Daoy (cell line): ENCODE measurements at places on chromosomes 3 and 15. TPM values are rescaled to one million over a fixed set of nuclear protein-coding genes. Genes with fewer than 3 reads are reported as not detected.
A peak's percentile ranks its signal among the peaks of the same experiment; 100 is the strongest.

GRCh38 chr3:55605443-55606236 lies 118.5 kb upstream of the WNT5A start:
- DNase-seq: no peak

Gene TGM4
- 0.17 and 0.51 TPM in 2 replicates for total RNA-seq

- DNase-seq: peak; percentile 7
Measured at GRCh38 chr15:85499371-85499887, 119.0 kb downstream of the AKAP13 start.

- DNase-seq: no peak
Measured at GRCh38 chr3:152314677-152315353, 46.1 kb downstream of the MBNL1 start.

DNA sequence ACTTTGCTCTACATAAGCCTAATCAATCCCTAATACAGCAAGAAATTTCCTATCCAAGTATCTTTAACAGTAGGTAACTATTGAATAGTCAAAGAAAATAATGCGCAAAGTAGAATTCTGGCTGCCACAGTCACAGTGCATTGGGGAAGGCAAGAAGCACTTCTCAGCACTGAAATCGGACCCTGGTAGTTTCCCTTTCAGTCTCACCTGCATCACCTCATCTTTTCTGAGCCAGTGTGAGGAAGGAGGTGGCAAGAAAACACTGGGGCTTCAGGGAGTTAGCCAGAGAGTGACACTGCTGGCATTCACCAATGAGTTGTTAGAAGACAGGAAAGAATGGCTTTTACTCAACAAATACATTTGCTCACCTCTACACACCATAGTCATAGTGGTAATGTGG lies 8.3 kb downstream of the TRIM42 start:
- no peak for DNase-seq

DNA sequence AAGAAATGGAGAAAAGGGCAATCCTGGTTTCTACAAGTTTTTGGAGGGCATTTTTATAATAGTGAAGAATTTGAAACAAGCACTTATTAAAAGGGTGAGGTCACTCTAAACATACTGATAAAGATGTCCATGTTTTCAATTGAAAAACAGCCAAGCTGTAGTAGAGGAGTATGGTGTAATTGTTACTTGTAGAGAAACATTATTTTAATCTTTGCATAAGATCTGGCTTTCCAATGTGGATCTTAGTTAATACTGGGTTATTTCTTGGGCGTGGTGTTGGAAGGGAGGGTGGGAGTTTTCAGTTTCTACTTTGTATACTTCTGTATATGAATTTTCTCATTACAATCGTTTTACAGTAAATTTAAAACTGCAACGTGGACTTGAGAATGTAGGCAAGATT lies 22.8 kb downstream of the MORF4L1 start:
- DNase-seq: no peak

- no peak for DNase-seq
Measured at GRCh38 chr3:18556503-18557135, 131.5 kb upstream of the SATB1 start.

Gene FBXW12
- not detected in 2 replicates for total RNA-seq

Gene NEIL1
- not detected in 2 replicates for total RNA-seq

DNA sequence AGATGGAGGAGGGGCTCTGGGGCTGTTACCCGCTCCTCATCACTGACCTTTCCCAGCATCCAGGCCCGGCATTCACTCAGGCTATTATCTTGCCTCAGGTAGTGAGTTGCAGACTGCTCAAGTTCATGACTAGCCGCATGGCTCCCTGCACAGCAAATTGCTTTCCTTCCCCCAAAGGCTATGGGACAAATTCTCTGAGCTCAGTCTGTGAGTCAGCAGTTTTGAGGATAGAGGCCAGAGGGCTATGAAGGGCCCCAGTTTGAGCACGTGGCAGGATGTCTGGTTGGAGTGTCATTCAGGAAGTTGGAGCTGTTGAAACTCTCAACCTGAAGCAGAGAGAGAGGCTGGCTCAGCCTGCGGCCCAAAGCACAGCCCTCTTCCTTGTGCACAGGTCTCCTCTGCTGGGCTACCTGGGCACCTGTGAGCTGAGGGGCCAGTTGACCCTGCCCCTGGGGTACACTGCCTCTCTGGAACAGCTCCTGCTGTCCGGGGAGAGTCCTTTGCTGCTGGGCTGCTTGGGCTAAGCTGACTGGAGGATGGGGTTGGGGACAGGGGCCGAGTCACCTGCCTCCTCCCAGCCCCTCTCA lies 7.9 kb downstream of the FAH start:
- DNase-seq: peak; percentile 89

GRCh38 chr3:53516339-53516738 lies 21.9 kb downstream of the CACNA1D start:
- DNase-seq: no peak

- DNase-seq: no peak
Measured at GRCh38 chr15:57033715-57034439, 115.4 kb downstream of the TCF12 start.

GRCh38 chr3:70112751-70113150 lies 113.2 kb downstream of the SAMMSON start:
- DNase-seq: no peak

- DNase-seq: no peak
Measured at GRCh38 chr3:138567403-138567802, 26.7 kb downstream of the CEP70 start.

DNA sequence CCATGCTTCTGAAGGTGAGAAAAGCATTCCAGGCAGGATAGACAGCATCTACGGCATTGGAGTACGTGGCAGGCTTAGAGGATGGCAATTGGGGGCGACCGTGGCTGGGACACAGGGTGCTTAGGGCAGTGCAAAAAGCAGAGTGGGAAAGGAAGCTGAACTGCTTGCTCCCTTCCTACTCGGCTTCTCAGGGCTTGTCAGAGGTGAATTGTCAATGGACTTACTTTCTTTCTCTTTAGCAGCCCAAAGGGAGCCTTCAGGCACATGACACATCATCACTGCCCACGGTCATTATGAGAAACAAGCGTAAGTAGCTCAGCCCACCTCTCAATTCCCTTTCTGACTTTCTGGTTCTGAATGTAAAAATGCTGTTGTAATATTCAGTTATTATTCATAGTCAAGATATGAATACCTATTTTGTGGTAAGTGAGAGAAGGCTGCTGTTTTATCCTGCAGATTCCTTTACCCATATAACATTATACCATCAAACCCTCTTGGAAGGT lies 84.3 kb downstream of the KLHL25 start:
- no peak for DNase-seq

DNA sequence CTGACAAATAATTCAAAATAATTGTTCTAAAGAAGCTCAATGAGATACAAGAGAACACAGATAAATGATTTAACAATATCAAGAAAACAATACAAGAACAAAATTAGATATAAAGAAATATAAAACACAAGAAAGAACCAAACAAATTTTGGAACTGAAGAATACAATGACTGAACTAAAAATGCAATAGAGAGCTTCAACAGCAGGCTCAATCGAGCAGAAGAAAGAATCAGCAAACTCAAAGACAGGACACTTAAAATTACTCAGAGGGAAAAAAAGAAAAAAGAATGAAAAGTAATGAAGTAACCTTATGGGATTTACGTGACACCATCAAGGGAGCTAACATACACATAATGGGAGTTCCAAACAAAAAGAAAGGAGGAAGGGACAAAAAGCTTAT lies 32.1 kb downstream of the CCDC54 start:
- DNase-seq: no peak

DNA sequence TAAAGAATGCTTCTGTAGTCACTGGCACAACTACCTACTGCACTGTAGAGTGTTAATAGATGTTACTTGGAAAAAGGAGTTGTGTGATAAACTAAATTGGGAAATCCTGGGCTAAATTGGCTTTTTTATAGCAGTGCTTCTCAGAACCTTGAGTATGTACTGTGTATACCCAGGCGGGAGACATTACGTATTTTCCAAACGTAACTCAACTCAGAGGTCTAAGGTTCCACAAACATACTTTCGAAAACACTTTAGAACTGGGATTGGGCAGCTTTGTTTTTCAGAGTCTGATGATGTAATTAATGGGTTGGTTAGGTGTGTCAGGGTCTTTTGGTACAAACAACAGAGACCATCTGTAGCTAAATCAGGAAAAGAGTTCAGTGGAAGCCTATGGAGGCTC lies 53.5 kb upstream of the CHST2 start:
- DNase-seq: no peak

GRCh38 chr3:58198362-58198761 lies 12.4 kb downstream of the DNASE1L3 start:
- no peak for DNase-seq

GRCh38 chr15:49223536-49224274 lies 53.7 kb downstream of the GALK2 start:
- DNase-seq: no peak

- DNase-seq: peak; percentile 59
Measured at GRCh38 chr3:123773681-123774431, 110.3 kb downstream of the MYLK start.

DNA sequence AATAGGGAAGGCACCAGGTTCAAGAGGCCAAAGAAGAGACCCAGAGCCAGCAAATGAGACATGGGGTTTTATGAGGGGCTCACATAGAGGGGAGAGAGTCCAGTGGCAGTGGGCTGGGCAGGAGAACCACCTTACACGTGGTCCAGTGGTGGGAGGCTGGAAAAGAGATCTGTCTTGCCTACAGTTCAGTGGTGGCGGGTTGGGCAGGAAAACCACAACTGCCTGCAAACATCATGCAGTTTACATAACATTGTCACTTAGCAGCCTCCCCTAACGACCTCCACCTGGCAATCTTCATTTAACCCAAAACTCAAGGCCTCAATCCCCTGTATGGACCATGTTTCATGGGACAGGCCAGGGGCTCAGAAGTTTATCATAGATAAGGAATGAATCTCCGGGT lies 29.1 kb downstream of the CRYGS start:
- no peak for DNase-seq

Gene ITPR1
- 9.8 and 26.0 TPM in 2 replicates for total RNA-seq

- peak; percentile 4 for DNase-seq
Measured at GRCh38 chr3:36124118-36124796, 256.0 kb upstream of the STAC start.

GRCh38 chr15:33011976-33012375 lies 182.5 kb downstream of the FMN1 start:
- no peak for DNase-seq

GRCh38 chr3:102449341-102449740 lies 14.5 kb downstream of the ZPLD1 start:
- peak; percentile 51 for DNase-seq

DNA sequence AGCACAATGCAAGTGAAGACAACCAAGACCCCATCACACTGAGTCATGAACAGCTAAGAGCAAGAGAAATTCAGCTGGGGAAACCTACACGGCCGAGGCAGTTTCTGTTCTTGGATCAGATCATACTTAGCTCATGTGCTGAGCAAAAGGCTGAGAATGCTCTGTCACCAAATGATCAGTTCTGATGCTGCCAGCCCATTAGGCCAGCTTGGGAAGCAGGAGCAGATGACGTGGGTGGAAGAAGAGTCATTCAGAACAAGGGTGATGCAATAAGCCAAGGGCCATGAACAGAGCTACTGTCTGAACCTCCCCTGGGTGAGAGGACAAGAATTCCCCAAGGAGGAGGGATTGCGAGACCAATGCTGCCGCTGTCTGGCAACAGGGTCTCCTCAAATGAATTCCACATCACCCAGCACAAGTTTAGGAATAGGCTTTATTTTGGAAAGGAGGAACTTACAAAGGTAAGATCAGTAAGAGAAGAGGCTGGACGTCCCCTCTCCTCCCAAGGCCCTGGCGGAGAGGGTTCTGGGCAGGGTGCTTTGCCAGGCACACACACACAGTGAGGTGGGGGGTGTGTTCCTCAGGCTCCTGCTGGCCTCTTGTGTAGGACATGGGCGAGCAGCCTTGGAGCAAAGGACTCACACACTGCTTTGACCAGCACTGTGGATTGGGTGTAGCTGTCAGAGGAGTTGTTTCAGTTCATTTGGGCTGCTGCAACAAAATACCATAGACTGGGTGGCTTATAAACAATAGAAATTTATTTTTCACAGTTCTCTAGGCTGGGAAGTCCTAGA lies 65.6 kb upstream of the CTXND1 start:
- peak; percentile 60 for DNase-seq

DNA sequence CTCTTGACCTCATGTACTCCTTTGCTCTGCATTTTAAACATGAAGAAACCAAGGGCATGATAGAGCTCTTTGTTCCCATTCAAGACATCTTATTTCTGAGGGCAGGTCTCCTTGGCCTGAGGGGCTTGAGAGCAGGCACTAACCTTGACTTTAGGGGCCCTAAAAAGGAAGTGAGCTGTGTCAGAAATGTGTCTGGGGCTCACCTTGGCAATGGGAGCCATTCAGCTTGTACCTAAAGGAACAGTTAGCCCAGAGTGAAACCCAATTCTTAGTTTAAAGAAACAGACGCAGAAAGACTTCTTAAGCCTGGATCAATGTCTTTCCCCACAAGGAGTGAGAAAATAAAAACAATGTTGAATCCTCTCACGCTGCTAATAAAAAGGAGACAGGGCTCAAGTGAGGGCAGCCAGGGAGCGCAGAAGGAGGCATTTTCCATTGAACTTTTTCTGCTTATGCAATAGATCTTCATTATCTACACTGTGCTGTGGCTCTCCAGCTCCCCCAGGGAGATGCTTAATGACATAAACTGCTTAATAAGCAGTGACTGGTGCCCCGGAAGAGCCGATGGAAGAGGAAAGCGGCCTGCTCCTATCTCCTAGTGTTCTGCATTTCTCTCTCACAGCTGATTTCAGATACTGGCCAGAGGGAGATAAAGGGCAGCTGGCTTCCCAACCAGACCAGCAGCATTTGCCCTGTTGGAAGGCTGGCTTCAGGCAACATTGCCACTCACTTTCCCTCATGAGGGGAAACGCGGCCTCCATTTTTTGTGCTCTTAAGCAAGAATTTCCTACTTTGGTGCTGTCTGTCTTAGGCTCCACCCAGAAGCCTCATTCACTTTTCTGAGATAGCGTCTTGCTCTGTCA lies 152.0 kb downstream of the OPA1 start:
- DNase-seq: no peak

DNA sequence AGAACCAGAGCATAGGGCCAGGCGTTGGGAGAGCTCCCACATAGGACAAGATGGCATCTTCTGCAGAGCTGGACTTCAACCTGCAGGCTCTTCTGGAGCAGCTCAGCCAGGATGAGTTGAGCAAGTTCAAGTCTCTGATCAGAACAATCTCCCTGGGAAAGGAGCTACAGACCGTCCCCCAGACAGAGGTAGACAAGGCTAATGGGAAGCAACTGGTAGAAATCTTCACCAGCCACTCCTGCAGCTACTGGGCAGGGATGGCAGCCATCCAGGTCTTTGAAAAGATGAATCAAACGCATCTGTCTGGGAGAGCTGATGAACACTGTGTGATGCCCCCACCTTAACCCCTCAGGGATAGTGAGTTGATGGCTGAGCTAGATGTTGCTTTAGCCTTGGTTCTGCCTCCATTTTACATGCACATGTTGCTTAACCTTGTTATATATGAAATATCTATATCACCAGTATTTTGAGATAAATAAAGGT lies at the start of gene PYDC2:
Gene PYDC2 (plus strand): TSS at position 51 of the 483 bp plus-strand sequence. CDS start 0 bp downstream, at position 51.
- DNase-seq: no peak

GRCh38 chr15:57245130-57245529 lies 131.2 kb upstream of the CGNL1 start:
- DNase-seq: no peak

Gene CHST2
- total RNA-seq: 9.5 and 14.2 TPM in 2 replicates

GRCh38 chr3:123871946-123872345 lies 12.2 kb downstream of the MYLK start:
- no peak for DNase-seq

Gene ROPN1
- total RNA-seq: not detected in 2 replicates

- DNase-seq: no peak
Measured at GRCh38 chr15:32218666-32219065, 184.4 kb downstream of the GOLGA8K start.

Gene ZNF385D
- total RNA-seq: not detected in 2 replicates

- DNase-seq: no peak
Measured at GRCh38 chr3:37970802-37971201, 19.8 kb upstream of the VILL start.

GRCh38 chr3:140465988-140466387 lies 211.9 kb upstream of the TRIM42 start:
- no peak for DNase-seq
